SJSA1 (cell line): ENCODE measurements at places on chromosomes 2 and 18. TPM values are rescaled to one million over a fixed set of nuclear protein-coding genes. Genes with fewer than 3 reads are reported as not detected.

DNA sequence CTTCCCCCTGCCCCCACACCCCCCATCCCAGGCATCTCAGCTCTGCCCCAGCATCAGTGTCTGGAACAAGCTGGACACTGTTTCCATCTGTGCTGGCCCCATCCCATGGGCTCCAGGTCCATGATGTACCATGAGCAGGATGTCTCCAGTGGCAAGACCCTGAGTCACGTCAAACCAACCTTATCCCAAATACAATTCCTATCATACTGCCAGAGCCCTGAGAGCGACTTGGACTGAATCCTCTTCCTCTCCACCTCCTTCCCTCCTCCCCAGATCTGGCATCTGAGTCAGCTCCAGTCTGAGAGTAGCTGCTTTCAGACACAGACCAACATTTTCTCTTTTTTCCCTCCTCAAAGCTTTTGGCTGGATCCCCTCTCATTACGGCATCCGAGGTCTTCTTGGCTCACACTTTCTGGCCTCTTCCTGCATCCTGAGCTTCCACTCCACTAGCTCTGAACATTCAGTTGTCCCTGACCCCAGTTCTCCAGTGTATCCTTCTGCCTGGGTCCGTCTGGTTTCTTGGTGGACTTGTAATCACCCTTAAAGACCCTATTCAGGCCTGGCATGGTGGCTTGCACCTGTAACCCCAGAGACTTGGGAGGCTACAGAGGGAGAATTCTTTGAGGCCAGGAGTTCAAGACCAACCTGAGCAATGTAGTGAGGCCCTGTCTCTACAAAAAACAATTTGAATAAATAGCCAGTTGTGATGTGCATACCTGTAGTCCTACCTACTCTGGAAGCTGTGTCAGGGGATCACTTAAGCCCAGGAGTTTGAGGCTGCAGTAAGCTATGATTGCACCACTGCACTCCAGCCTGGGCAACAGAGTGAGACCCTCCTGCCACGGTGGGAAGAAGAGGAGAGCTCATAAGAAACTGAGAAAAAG lies 68.3 kb downstream of the ACKR3 start:
- DNase-seq = peak; percentile 18

DNA sequence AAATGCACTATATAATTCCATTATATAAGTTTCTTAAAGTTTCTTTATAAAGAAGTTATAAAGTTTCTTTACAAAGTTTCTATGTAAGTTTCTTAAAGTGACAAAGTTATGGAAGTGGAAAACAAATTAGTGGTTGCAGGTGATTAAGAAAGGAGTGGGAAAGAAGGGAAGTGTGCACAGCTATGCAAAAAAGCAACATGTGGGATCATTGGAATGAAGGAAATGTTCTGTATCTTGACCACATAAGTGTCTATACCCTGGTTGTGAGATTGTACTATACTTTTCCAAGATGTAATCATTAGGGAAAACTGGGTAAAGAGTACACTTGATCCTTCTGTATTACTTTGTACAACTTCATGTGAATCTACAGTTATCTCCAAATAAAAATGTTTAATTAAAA lies 1541.1 kb downstream of the LRP1B start:
- no peak for DNase-seq

DNA sequence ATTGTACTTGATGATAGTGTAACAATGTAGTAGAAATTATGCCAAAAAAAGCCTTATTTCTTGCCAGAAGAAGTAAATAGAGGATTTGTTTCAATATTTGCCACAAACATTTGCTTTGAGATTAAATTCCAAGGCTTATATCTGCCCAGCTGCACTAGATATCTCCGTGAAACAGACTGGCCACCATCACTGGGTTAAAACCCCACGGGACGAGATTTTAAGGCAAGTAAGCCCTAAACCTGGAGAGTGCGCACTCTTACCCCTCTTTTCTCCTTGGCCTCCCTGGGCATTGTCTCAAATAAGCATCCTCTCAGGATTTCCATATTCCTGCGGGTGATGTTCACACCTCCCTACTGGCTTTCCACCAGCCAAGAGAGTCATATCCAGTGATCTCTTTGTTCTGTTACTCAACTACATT lies 334.4 kb downstream of the AGPS start:
- DNase-seq = no peak

DNA sequence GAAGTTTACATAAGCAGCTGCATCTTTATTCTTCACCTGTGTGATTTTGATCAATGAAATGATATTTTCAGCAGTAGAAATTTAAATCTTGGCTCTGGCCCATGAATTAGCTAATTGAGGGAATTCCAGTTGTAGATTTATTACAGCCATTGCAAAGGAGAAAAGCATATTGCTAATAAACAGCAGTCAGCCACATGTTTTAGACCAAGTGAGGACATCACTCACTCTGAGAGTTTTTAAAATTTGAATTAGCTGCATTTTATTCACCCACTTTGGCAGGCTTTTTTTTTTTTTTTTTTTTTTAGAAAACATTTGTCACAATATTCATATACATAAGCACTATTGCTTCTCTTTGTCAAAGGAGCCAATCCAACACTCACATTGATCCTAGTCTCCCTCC lies 479.4 kb upstream of the VRK2 start:
- no peak for DNase-seq

The RALBP1 gene
- total RNA-seq = 85.3 and 104 TPM in 2 replicates

The APLF gene
- 1.2 and 1.8 TPM in 2 replicates for total RNA-seq
